ENCODE measurements at places on chromosomes 5 and 9.

DNA sequence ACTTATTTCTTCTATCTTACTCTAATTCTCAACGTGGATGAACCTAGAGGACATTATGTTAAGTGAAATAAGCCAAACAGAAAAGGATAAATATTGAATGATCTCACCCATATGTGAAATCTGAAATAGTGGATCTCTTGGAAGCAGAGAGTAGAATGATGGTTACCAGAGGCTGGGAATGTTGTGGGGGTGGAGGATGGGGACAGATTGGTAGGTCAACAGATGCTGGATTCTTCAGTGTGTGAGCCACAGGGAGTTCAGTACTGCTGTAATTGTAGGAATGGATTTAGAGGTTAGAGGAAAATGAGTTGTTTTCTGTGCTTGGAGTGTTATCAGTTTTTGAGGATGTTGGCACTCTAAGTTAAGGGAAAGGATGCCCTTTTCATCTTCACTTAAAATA, 190.6 kb downstream of the FBXL7 start:
- no peak for ATAC-seq

DNA sequence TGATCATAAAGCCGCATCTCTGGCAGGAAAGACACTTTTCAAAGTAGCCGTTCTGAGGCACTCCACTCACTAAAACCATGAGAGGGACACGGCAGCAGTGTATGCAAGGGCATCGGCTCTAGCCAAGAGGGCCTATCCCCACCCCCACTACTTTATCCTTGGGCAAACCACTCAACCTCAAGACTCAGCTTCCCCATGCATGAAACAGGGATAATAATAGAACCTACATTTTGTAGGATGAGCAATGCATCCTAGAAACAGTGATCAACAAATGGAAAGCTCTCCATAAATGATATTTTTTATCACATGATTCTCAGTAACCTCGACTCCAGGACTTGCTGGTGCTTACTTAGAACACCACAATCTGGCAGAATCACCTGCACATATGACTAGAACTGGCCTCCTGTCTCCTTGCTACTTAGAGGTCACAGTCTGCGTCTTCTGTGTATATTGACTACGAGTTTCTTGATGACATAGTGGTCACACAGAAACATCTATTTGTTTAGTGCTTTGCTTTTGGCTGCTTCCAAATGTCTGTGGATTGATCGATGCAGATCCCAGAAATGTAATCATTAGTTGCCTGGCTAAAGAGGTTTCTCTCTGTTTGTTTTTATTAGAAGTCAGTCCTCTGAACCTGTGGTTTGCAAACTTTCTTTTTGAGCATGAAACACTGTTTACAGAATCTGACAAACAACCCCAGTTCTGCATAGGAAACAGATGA, 102.1 kb downstream of the LHFPL2 start:
- ATAC-seq, result no peak

DNA sequence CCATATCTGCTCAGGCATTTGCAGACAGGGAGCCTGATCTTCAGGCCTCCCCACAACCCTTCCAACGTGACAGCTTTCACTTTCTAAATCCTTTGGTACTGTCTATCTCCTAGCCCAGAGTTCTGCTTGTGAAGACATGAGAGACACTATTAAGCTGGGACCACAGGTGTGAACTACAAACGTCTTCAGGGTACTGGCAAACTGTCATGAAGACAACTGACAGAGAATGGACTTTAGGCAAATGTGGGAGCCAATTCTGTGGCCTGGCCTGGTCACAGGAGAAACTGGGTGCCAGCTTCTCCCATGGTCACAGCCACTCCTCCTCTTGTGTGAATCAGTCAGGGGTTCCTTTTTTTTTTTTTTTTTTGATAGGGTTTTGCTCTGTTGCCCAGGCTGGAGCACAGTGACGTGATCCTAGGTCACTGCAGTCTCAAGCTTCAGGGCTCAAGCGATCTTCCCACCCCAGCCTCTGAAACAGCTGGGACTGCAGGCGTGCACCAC, 10.4 kb downstream of the TRIM14 start:
- peak; percentile 80 for ATAC-seq

GRCh38 chr5:124561451-124561850, 185.0 kb downstream of the ZNF608 start:
- no peak for ATAC-seq

GRCh38 chr5:137431051-137431450, 68.1 kb downstream of the SPOCK1 start:
- no peak for ATAC-seq

DNA sequence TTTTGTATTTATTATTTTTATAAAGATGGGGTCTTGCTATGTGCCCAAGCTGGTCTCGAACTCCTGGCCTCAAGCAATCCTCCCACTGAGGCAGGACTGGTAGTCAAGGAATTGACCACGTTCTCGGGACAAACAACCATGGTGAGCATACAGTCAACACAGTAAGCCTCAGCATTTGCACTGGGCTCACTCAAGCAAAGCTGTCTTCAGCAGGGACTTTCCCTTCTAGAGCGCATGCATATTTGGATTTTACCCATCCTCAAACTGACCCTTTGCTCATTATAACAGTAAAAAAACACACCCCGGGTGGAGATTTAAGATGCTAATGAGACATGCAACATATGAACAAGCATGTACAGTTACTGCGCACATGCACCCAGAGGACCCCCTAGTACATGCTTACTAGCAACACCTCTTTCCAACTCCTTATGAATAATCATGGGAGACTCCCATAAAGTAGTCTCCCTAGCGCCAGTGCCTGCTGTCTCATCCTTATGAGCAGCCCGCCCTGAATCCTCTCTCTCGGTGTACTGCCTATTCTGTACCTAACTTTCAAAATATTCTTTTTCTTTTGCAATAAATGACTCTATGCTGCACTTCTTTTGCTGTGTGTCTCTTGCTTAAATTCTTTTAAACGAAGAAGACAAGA, 41.5 kb downstream of the C5orf22 start:
- no peak for ATAC-seq

- no peak for ATAC-seq
These were observed 20.1 kb downstream of the SLC35D2 start for GRCh38 chr9:96363175-96363967.
